ENCODE measurements at places on chromosomes 2 and 18.

- DNase-seq, result no peak
Observed at GRCh38 chr2:151733771-151734672, at the start of gene NEB. TSS of gene NEB (minus strand) at chr2:151734476. CDS start at chr2:151733156, 1,320 bp downstream.

GRCh38 chr2:33146102-33146501, 199.3 kb downstream of the LTBP1 start:
- DNase-seq, result no peak

- no peak for DNase-seq
Observed at GRCh38 chr2:231037202-231037730, at the start of gene C2orf72. TSS of gene C2orf72 (plus strand) at chr2:231037523. CDS start at chr2:231037566, 43 bp downstream.

DNA sequence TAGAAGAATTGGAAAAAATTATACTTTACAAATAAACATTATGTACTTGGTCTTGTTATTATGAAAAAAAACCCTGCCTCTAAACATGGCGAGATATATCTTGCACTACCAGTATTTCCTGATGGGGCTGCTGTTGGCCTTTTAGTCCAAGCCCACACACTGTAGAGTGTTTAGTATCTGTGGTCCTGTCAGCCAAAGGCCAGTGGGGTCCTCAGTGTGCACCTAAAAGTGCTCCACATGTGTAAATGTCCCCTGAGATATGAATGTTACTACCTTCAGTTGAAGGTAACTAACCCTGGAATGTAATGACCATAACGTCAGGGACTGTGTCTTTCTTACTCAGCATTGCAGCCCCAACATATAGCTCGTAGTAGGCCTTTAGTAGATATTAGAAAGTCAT, 71.1 kb upstream of the HK2 start:
- no peak for DNase-seq

DNA sequence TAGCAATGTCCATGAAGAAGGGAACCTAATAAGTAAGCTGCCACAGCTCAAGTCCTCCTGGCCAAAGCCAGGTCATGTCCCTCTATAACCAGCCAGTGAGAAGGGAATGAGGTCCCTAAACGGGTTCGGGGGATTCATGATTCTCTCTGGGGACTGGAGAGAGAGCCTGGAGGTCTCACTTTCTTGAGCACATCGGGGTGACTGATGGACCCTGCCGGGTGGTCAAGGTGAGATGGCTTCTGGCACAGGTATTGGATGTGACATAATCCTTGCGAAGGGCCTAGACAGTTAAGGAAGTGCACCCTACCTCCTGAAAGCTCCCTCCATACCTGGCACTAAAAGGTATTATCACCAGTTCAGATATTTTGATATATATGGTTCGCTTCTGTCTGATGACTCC, 45.7 kb downstream of the HRH4 start:
- no peak for DNase-seq

DNA sequence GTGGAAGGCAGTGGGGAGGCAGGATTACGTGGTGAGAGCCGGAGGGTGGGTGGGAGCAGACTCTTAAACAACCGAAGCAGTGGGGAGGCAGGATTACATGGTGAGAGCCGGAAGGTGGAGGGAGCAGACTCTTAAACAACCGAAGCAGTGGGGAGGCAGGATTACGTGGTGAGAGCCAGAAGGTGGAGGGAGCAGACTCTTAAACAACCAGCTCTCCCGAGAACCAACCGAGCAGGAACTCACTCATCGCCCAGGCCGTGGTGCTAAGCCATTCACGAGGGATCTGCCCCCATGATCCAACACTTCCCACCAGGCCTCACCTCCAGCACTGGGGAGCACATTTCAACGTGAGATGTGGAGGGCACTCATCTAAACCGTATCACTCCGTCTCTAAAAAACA, 87.7 kb downstream of the RTP5 start:
- no peak for DNase-seq

GRCh38 chr18:79687806-79688205, 8.2 kb downstream of the CTDP1 start:
- DNase-seq, result no peak

- DNase-seq, result no peak
Observed at GRCh38 chr2:59968441-59968840, 585.0 kb downstream of the BCL11A start.

DNA sequence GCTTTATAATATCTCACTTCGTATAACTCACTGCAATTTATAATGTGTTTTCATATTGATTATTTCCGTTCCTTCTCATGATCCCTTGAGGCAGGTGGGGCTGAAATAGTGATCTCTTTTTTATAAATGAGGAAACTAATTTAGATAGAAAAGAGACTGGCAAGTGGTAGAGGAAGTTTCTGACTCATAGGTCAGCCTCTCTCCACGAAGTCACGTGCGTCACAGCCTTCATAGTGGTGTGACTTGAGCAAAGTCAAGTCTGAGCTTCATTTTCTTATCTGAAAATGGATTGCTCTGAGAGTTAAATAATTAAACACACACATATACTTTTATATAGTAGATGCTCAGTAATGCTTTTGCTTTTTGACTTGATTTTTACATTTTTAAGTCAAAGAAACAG, 19.9 kb downstream of the ABCG5 start:
- DNase-seq, result no peak

- no peak for DNase-seq
Observed at GRCh38 chr2:67294218-67294617, 102.9 kb upstream of the ETAA1 start.

DNA sequence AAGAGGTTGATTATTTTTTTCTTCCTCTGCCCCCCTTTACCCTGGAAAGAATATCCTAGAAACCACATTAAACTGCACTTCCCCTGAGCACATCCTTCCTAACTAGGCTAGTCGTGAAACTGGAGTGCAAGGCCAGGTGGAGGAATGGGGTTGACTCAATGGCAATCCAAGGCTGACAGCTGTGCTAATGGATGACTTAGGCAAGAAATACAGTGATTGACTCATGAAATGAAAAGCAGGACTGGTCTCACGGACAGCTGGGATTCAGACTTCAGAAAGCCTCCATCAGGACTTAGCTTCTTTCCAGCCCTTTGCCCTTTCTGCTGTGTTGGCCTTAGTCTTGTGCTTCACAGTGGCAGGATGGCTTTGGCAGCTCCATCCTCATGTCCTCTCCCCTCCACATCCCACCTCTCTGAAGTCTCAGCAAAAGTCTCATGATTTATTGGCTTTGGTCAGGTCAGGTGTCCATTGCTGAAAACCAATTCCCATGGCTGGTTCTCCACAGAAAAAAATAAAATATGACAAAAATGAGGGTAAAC, 33.8 kb downstream of the INSIG2 start:
- no peak for DNase-seq

- DNase-seq, result no peak
Observed at GRCh38 chr2:132617989-132618388, 52.0 kb downstream of the LYPD1 start.

DNA sequence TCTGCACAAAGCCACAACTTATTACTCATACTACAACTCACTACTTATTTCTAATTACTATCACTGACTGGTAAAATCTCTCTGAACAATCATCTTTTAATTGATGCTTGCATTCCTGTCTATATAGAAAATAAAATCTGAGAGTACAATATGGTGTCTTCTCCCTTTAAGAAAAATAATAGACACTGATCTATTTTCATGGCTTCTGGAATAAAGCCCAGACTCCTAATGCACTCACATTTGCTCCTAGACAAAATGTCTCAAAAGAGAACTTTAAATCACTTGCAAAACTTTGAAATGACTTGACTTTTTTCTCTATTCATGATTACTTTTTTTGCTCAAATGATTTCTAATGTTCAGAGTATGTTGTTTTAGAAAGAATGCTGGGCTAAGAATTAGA, 28.7 kb downstream of the ESCO1 start:
- DNase-seq, result no peak
